ENCODE measurements at places on chromosomes 1 and 21. TPM values are rescaled to one million over a fixed set of nuclear protein-coding genes. Genes with fewer than 3 reads are reported as not detected.

GRCh38 chr1:25338986-25339385 is 852 bp downstream of the TMEM50A start:
- DNase-seq: no peak

DNA sequence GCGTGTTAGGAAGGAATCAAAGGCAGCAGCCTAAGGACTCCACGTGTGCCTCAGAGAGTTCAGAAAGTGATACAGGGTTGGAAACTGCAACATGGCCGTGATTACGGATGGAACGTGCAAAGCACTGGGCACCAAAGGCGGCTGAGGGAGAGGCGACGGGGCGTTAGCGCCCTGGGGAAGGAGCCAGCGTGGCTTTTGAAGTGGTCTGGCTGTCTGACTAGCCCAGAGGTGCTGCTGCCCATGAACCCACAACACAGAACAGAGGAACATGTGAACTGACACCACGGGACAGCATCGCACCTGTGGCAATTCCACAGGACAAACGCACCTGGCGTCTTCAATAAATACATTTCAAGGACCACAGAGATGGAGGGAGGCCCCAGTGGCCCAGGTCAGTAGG is 18.0 kb upstream of the TMEM52 start:
- no peak for DNase-seq

- no peak for DNase-seq
These were observed 11.8 kb upstream of the PGD start for GRCh38 chr1:10386761-10387676.

GRCh38 chr21:36422279-36423098 is 37.3 kb downstream of the CHAF1B start:
- no peak for DNase-seq

DNA sequence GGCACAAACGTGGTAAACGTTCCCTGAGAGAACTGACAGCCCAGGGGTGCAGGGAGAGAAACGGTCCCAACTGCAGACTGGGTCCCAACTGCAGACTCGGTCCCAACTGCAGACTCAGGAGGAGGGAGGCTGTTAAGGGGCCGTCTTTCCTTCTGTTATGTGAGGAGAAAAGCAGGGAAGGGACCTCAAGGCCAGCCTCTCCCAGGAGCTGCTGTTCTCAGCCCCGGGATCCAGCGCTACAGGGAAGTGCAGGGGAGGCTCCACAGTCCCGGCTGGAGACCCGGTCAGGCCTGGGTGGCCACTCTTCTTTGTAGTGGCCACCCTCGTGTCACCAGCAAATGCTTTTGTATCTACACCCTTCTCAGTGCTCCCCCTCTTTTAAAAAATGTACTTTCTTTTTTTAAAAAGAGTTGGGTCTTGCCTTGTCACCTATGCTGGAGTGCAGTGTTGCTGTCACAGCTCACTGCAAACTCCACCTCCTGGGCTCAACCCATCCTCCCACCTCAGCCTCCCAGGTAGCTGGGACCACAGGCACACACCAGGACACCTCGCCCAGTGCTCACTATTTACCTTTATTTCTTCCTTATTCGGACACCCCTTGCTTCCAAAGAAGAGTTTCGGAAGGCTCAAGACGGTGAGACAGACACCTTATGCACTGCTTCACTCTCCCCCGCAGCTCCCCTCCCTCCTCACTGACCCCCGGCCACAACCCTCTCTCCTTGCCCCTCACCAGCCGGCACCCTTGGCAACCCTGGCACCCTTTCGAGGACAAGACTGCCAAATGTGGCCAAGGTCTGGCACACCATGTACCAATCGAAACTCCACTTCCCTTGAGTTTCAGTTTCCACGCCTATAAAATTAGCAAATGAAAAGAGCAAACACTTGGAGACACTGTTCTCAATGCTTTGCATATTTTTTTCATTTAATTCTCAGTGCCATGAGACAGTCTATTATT is 21.8 kb downstream of the CAPN2 start:
- DNase-seq: no peak

DENND2D gene
- 60.7 TPM for total RNA-seq

AQP10 gene
- not detected for total RNA-seq

TACSTD2 gene
- total RNA-seq: 0.36 TPM

NUAK2 gene
- total RNA-seq: 15.3 TPM

MIXL1 gene
- total RNA-seq: not detected

BRINP2 gene
- total RNA-seq: not detected

MX2 gene
- 87.1 TPM for total RNA-seq

TMEM200B gene
- total RNA-seq: not detected

CIART gene
- total RNA-seq: 4.0 TPM
